ENCODE measurements at places on chromosomes 7 and 10. TPM values are rescaled to one million over a fixed set of nuclear protein-coding genes. Genes with fewer than 3 reads are reported as not detected.

FAM20C gene
- total RNA-seq = 25.5 TPM

ANXA8 gene
- 0.36 TPM for total RNA-seq

AKR1C4 gene
- total RNA-seq = not detected

LRRC18 gene
- total RNA-seq = not detected

LRCH4 gene
- 74.5 TPM for total RNA-seq

ACBD7 gene
- not detected for total RNA-seq

UBE2D1 gene
- total RNA-seq = 21.0 TPM

C7orf33 gene
- total RNA-seq = not detected

OR6B1 gene
- total RNA-seq = not detected

HOXA6 gene
- total RNA-seq = 4.2 TPM

VGF gene
- total RNA-seq = not detected

OPN1SW gene
- total RNA-seq = not detected

GCK gene
- total RNA-seq = 0.27 TPM

RTKN2 gene
- total RNA-seq = not detected

PILRA gene
- total RNA-seq = 5.8 TPM

TACC2 gene
- total RNA-seq = 75.5 TPM

ATOH7 gene
- total RNA-seq = not detected

COL13A1 gene
- 5.5 TPM for total RNA-seq

MKRN1 gene
- total RNA-seq = 63.5 TPM

PLXDC2 gene
- 18.2 TPM for total RNA-seq

LHFPL3 gene
- not detected for total RNA-seq

ASAH2 gene
- under 0.01 TPM for total RNA-seq

CTNNA3 gene
- 1.5 TPM for total RNA-seq

SUV39H2 gene
- 3.9 TPM for total RNA-seq

SEMA4G gene
- 1.1 TPM for total RNA-seq

SLC37A3 gene
- total RNA-seq = 64.2 TPM

GRB10 gene
- 83.6 TPM for total RNA-seq

PIP gene
- not detected for total RNA-seq

AGAP3 gene
- 45.4 TPM for total RNA-seq

GNG11 gene
- total RNA-seq = 14.1 TPM

INA gene
- total RNA-seq = 4.4 TPM

FZD1 gene
- 20.5 TPM for total RNA-seq

KCNH2 gene
- total RNA-seq = 89.5 TPM

SH2D4B gene
- not detected for total RNA-seq

GNGT1 gene
- total RNA-seq = not detected

RBP4 gene
- total RNA-seq = not detected

FGL2 gene
- total RNA-seq = 79.6 TPM

PRKAR2B gene
- total RNA-seq = 20.2 TPM

IDI2 gene
- not detected for total RNA-seq

NPFFR1 gene
- under 0.01 TPM for total RNA-seq

CYP2C19 gene
- total RNA-seq = not detected

All from sigmoid colon (tissue), 7 donors.